ENCODE measurements at places on chromosomes 12 and 14. TPM values are rescaled to one million over a fixed set of nuclear protein-coding genes. Genes with fewer than 3 reads are reported as not detected.

DNA sequence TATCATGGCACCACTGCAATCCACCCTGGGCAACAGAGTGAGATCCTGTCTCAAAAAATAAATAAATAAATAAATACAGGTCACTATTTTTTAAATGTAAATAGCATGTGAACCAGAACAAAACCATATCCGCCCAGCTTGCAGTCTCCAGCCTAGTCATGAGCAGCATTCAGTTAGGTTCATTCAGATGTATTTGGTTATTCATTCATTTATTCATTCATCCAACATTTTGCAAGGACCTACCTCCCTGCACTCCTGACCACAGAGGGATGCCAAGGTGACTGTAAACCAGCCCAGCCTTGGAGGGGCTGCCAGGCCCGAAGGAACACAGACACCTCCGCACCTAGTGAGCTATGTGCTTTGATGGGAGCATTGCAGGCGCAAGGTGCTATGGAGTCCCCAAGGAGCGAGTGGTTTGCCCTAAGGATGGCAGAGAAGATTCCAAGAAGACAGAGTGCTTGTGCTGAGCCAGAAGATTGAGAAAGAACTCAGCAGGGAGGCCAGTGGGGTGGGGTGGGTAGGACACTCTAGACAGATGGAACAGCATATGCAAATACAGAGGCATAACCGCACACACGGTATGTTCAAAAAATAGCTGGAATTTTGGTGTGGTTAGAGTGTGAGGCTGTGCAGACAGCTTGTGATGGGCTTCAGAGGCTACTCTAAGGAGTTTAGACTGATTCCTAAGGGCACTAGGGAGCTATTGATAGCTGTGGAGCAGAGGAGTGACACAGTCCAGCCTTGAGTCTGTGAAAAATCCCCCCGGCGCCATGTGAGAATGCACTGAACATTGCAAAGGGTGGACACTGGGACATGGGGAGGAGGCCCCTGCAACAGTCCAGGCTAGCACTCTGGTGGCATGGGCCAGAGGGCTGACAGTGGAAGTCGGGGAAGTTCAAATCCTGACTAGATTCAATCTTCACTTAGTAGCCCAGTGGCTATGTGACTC is 11.7 kb downstream of the DTX1 start:
- H3K4me1 ChIP-seq, result no peaks in the 10 kb centered on the region
- H3K27me3 ChIP-seq, result peaks cover 4% of the 10 kb centered on the region
- DNase-seq, result no peak
- no peaks in the 10 kb centered on the region for H3K36me3 ChIP-seq

GRCh38 chr12:128627659-128628058 is 196.1 kb downstream of the SLC15A4 start:
- H3K27ac ChIP-seq, result no peak overlapping the region
- no peak overlapping the region for H3K4me3 ChIP-seq
- no peaks in the 10 kb centered on the region for H3K27me3 ChIP-seq
- no peaks in the 10 kb centered on the region for H3K36me3 ChIP-seq

DNA sequence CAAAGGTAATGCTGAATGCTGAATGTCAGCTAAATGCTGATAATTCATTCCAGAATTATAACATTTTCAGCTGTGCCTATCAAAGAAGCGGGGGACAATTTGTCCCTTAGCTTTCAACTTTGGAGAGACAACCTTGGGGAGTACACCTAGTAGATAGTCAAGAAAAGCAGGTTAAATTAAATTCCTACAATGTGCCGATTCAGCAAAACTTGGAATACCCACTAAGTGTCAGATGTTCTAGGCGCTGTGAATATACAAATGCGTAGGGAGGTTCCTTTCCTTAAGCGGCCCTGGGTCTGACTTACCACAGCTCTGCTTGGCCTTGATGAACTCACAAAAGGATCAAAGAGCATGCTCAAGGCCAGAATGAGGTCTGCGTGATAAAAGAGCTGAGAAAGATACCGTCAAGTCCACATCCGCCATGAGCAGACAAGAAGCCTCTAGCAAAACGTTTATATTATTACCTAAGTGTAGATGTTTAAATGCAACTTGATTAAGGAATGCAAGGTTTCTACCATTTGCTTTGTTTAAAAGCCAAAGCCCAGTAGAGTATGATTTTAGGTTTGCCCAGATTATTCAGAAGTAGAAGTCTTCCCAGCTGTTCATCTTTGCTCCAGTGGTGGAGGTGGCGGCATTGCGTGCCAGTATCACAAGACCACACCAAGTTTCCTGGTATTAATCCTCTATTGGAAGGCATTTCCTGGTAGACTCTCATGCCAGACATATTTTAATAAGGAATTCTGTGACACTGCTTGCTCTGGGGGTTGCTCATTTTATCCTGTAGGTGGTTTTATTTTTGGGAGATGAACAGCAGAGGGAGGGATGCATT is 368.6 kb downstream of the DPF3 start:
- no peak for DNase-seq
- H3K36me3 ChIP-seq, result no peaks in the 10 kb centered on the region
- no peak overlapping the region for H3K4me3 ChIP-seq
- H3K27ac ChIP-seq, result no peak overlapping the region
- no peaks in the 10 kb centered on the region for H3K27me3 ChIP-seq

GRCh38 chr12:47155457-47156166 is 75.9 kb upstream of the AMIGO2 start:
- no peak overlapping the region for H3K4me3 ChIP-seq
- peaks cover 7% of the 10 kb centered on the region for H3K4me1 ChIP-seq
- no peaks in the 10 kb centered on the region for H3K36me3 ChIP-seq
- peak overlapping the region; percentile 45 for H3K27ac ChIP-seq

- no peaks in the 10 kb centered on the region for H3K27me3 ChIP-seq
- peak overlapping the region; percentile 47 for H3K27ac ChIP-seq
- H3K36me3 ChIP-seq, result peaks cover 6% of the 10 kb centered on the region
Measured at GRCh38 chr14:69073429-69073828, 79.5 kb downstream of the DCAF5 start.

GRCh38 chr12:48525332-48525731 is at the start of gene OR8S1:
OR8S1 (plus strand) TSS chr12:48525632; CDS start chr12:48525632, 0 bp downstream.
- no peaks in the 10 kb centered on the region for H3K36me3 ChIP-seq
- H3K4me3 ChIP-seq, result no peak within 1 kb of the TSS
- no peaks in the 10 kb centered on the region for H3K4me1 ChIP-seq
- no peaks in the 10 kb centered on the region for H3K27me3 ChIP-seq
- H3K27ac ChIP-seq, result no peak within 1 kb of the TSS

GRCh38 chr12:41514907-41515306 is 326.8 kb downstream of the PDZRN4 start:
- H3K4me3 ChIP-seq, result no peak overlapping the region
- no peak for DNase-seq
- H3K27me3 ChIP-seq, result no peaks in the 10 kb centered on the region
- H3K4me1 ChIP-seq, result no peaks in the 10 kb centered on the region
- H3K27ac ChIP-seq, result no peak overlapping the region

Gene DEGS2
- total RNA-seq, result 0.28 TPM
